ENCODE measurements at places on chromosomes 16 and 17. TPM values are rescaled to one million over a fixed set of nuclear protein-coding genes. Genes with fewer than 3 reads are reported as not detected.

The SLC2A4 gene
- under 0.01 TPM for total RNA-seq

The GSG1L gene
- total RNA-seq: not detected

The SPAG9 gene
- 125 TPM for total RNA-seq

The UNC13D gene
- 0.19 TPM for total RNA-seq

The NOXO1 gene
- total RNA-seq: not detected

The EXOC3L1 gene
- total RNA-seq: under 0.01 TPM

The SRCIN1 gene
- not detected for total RNA-seq

The IGSF6 gene
- not detected for total RNA-seq

The MYH3 gene
- total RNA-seq: 0.38 TPM

The TOX3 gene
- not detected for total RNA-seq

All from regular cardiac myocyte (primary cell).